ENCODE measurements at places on chromosomes 7 and 10.

DNA sequence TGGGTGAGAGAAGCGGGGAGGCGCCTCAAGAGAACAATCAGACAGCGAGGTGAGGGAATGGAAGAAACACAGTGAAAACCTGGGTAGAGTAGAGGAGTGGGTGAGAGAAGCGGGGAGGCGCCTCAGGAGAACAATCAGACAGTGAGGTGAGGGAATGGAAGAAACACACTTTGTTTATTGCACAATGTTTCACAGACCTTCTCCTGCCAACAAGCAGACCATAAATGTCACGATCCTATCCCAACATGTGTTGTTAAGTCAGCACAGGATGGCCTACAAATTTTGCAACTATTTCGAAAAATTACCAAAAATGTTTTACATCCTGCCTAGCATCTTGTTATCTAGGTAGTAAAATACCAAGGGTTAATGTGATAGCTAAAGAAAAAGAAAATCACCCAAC is 115.3 kb downstream of the JAZF1 start:
- DNase-seq = no peak

DNA sequence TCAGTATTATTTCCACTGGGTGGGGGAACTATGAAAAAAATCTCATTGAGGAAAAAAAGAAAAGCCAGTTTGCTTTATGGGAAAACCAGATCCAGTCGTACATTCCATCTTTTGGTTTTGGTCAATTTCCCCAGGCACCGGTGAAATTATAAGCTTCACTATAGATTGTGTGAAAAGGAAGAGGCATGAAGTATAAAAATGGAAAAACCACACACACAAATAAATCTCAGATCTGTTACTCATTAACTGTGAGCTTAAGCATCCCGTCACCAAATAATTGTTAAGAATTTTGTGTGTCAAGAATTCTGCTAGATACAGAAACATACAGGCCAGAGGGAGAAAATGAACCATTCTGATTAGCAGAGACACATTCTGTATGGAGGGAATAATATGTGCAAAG is 405.5 kb upstream of the CELF2 start:
- DNase-seq = no peak

GRCh38 chr7:45131891-45132290 is 20.4 kb upstream of the TBRG4 start:
- DNase-seq = no peak

GRCh38 chr7:572416-573268 is 53.0 kb upstream of the PDGFA start:
- no peak for DNase-seq

- DNase-seq = no peak
Observed at GRCh38 chr7:139673230-139673629, 104.6 kb downstream of the HIPK2 start.

GRCh38 chr10:43963793-43964425 is 315.2 kb upstream of the ZNF32 start:
- DNase-seq = no peak

DNA sequence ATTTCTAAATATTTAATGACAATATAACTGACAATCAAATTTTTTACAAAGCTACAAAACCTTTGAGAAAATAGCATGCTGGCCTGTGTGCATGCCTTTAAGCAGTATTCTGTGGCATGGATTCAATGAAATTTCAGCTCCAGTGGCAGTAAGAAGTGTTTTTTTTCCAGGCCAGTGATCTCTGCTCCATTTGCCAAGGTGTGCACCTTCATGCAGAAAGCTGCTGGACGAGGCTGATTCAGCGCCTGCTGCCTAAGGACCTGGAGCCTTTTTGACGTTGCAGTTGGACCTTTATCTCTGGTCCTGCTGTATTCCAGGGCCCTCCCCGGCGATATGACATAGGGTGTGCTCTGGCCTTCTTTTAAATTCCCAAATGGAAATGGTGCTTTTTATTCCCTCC is 26.6 kb downstream of the VWC2 start:
- no peak for DNase-seq

DNA sequence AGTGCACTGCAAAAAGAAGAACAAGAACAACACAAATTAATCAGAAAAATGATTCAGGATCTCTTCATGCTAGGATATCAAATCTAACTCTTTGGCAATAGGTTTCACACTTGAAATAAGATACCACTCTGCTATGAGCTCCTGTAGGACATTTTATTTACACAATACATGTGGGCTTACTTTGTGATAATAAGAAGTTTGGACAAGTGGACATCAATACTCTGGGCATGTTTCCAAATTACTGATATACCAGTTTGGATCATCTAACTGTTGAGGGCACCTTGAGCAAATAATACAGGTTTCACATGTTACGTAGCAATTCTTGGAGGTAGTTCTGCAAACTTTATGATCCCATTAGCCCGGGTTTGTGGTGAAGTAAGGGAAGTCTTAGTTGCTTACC is 59.8 kb downstream of the CPVL start:
- no peak for DNase-seq

- no peak for DNase-seq
Observed at GRCh38 chr7:107847168-107847835, 43.7 kb upstream of the DLD start.

DNA sequence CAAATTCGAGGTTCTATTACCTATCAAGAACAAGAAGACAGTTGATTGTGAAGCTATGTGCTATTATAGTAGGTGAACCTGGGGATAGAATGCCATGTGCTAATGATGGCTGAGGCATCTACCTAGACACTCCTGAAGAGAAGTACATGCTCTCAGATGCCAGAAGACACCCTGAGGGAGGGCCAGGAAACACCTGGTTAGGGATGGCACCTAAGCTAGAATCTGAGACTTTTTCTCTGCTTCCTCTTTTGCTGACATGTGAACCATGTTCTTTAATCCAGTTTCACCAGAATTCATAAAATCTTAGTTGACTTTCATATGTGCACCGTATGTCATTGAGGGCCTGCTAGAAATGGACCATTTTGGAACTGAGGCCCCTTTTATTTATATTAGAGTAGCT is 242.8 kb downstream of the GPR158 start:
- DNase-seq = no peak

DNA sequence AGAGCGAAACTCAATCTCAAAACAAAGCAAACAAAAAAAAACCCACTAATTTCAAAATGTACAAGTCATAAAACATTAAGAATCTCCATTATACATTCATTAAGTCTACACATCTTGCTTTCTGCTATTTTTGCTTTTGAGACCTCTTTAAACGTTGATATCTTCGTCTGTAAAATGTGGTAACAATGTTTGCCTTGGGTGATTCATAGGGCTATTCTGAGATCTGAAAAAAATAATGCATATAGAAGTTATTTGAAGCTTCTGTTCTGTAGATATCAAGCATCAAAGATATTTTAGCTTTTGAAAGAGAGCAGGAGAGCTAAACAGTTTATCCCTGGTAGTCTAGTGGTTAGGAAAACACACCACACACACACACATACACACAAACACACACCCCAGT is 158.1 kb upstream of the PLXDC2 start:
- no peak for DNase-seq

GRCh38 chr7:100434297-100435144 is 1.8 kb downstream of the PPP1R35 start:
- no peak for DNase-seq

GRCh38 chr10:121601458-121601857 is 3.2 kb upstream of the FGFR2 start:
- no peak for DNase-seq

DNA sequence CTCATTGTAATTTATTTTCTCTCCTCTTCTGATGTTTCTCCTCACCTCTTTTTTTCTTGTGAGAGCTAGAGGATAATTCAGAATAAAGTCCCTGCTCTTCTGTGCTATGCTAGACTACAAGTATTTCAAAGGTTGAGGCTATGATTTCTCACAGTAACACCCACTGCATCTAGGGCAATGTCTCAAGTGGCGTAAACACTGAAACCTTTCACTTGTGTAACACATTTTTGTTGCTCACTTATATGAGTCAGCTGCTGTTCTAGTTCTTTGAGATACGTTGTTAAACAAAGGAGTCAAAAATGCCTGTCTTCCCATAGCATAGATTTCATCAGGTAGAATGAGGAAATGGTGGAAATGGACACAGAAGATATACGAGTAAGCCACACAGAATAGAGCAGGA is 305.1 kb upstream of the PITRM1 start:
- DNase-seq = no peak

DNA sequence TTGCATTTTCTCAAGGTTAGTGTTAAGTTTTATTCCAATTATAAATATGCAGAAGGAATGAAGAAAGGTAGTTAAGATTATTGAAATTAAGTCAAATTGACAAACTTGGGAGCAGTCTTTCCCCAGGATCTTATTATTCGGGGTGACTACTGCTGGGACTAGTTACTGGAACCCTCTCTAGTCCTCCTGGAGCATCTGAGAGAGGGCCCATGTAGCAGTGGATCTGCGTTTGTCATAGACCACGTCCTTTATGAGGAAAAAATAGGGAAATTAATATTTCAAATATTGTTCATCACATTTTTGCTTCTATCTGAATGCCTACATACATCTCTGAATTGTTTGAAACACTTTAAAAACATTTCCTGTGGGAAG is 41.0 kb downstream of the CNPY1 start:
- DNase-seq = no peak

Data from stimulated activated CD8-positive, alpha-beta memory T cell treated with anti-CD3 and anti-CD28 coated beads, Interleukin-4, amount 100 ng/mL, for 1 hour (primary cell).